ENCODE measurements at places on chromosomes 6 and 20.

DNA sequence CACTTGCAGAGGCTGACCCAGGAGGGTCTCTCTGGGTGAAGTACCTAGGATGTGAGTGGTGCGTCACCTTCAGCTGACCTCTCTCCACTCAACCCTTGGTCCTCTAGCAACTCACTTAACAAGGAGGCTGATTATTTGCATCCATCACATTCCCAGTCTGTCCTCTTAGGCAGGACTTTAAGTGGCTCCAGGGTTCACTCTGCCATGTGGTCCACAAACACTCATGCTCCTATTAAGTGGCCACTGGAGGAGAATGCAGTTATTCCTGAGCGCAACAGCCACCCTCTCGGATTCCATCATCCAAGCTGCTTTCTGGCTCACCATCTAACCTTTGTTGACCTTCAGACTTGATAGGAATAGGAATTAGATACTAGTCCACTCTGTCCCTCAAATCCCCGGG, 61.1 kb upstream of the SCAF8 start:
- DNase-seq, result no peak

GRCh38 chr20:58453391-58453790, 61.8 kb downstream of the APCDD1L start:
- no peak for DNase-seq

- no peak for DNase-seq
Observed at GRCh38 chr6:131645846-131646245, 8.7 kb downstream of the ENPP3 start.

GRCh38 chr20:39004508-39004907, 42.4 kb downstream of the DHX35 start:
- DNase-seq, result no peak

DNA sequence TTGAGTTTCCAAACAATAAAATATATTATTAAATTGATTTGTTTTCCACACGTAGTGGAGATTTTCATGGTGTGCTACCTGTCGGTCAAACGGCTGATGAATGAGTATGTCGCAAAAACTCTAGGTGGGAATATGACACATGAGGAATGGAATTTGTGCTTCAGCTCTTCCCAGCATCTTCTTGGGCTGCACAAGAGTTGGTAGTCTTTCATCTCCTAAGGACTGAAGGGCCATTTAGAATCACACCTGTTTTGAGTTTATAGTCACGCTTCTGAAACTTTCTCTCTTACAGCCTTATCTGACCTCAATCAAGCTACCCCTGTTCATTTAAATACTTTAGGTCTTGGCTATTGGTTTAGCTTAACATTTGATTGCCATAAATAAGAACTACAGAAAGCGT, 157.7 kb upstream of the AKAP12 start:
- DNase-seq, result no peak

GRCh38 chr20:4870906-4871305, 130.4 kb downstream of the SLC23A2 start:
- DNase-seq, result no peak

GRCh38 chr20:63017826-63018411, 11.2 kb upstream of the BHLHE23 start:
- no peak for DNase-seq

GRCh38 chr6:166105341-166106075, 62.1 kb downstream of the TBXT start:
- no peak for DNase-seq

DNA sequence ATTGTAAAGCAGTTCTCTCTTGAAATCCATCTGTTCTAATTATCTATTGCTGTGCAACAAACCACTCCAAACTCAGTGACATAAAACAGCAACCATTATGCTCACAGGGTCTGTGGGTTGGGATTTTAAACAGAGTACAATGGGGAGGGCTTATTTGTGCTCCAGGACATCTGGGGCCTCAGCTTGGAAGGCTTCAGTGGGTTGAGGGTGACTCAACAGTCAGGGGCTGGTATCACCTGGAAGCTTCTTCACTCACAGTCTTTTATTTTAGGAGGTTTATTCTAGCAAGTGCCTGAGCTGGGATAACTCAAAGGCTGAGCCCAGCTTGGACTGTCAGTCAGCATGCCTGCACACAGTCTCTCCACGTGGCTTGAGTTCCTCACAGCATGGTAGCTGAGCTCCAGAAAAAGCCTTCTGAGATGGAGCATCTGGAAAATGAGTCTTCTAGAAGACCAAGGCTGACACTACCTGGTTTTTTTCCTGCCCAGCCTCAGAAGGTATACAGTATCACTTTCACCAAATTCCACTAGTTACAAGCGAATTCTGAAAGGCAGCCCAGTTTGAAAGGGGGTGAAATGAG, 234.6 kb upstream of the ID4 start:
- peak; percentile 27 for DNase-seq

GRCh38 chr20:16049529-16050093, 523.6 kb downstream of the KIF16B start:
- no peak for DNase-seq
